ENCODE measurements at places on chromosomes 12 and 14.

DNA sequence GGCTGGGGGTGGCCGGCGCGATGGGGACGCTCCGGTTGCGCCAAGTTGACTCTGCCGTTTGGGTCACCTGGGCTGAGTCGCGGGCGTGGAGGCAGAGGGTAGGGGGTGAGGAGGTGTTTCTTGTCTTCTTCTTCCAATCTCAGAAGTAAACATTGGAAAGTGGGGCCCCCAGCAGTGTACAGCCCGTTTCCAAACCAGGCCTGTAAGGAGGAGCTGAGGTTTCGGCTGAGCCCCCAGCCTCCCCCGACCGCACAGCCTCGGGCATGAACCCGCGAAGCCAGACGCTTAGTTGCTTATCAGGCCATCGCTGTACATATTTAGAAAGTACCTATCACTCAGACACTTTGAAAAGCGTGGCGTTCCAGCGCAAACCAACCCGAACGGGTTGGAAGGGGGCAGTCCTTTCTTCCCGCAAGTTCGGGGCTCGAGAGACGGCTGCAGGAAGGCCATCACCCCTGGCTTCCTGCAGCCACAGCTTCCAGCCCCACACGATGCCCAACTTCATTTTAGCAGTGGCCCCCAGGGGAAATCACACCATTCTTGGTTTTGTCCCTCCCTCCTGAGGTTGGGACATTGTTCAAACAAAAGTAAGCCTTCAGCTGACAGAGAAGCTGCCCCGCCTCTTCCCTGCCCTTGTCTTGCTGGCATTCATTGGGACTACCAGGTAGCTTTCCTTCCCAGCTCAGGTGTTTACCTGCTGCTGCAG lies 164.1 kb downstream of the ZFP36L1 start:
- peak; percentile 15 for DNase-seq

DNA sequence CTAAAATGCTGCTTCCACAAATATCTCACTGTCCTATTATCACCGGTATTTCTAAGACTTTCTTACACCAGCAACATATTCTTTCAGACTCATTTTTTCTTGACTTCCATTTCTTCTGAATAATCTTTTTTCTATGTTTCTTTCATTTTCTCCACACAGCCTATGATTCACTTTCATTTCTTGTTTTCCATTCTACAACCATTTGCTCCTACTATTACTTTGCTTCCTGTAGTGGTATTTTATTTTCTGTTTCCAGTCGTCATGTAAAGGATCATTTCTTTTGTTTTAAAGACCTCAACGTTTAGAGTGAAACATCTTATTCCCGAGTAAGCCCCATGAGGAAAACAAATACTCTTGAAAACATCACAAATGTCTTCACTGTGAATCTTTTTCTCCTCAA lies 182.2 kb upstream of the MDGA2 start:
- no peak for DNase-seq

GRCh38 chr12:44846826-44847225 lies 29.3 kb downstream of the NELL2 start:
- DNase-seq = no peak

GRCh38 chr14:42057111-42057510 lies 450.4 kb downstream of the LRFN5 start:
- DNase-seq = no peak

- DNase-seq = no peak
Observed at GRCh38 chr12:90449611-90450010, 505.4 kb downstream of the CCER1 start.

DNA sequence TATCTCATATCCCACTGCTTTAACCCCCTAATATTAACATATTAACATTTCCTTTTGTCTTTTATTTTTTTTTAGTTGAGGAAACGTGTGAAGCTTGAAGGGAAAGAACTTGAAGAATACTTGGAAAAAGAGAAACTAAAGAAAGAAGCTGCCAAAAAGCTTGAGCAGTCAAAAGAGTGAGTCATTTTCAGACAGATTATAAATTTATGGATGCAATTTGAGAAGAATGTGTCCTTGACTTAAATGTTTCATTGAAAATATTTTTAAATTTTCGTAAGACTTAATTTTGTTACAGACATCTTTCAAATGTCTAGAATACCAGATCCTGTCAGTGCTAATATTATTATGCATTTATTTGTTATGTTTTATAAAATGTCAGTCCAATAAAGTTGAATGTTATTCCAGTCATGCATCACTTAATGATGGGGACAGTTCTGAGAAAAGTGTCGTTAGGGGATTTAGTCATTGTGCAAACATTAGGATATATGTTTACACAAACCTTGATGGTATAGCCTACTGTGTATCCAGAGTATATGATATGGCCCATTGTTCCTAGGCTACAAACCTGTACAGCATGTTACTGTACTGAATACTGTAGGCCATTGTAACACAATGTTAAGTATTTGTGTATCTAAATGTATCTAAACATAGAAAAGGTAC lies 32.6 kb downstream of the CPSF2 start:
- DNase-seq = no peak

- no peak for DNase-seq
Observed at GRCh38 chr14:75549169-75549568, 26.9 kb downstream of the BATF start.

DNA sequence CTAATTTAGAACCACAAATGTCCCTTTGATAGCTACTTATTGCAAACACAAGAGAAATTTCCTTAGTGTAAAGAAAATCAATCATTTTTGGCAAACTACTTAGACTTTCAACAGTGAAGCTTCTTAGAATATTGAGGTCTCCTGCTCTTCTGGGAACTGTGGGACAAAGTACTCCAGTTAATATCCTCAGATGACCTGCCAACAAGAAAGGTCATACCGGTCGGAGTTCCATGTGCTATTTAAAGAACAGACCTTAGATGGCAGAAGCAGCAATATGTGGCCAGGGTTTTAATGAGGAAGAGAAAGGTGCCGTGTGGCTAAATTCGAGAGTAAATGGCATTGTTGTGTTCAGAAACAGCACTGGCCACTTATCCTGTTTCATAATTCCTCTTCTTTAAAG lies 114.7 kb upstream of the AMIGO2 start:
- no peak for DNase-seq

GRCh38 chr12:105977236-105977635 lies 161.5 kb downstream of the NUAK1 start:
- no peak for DNase-seq

DNA sequence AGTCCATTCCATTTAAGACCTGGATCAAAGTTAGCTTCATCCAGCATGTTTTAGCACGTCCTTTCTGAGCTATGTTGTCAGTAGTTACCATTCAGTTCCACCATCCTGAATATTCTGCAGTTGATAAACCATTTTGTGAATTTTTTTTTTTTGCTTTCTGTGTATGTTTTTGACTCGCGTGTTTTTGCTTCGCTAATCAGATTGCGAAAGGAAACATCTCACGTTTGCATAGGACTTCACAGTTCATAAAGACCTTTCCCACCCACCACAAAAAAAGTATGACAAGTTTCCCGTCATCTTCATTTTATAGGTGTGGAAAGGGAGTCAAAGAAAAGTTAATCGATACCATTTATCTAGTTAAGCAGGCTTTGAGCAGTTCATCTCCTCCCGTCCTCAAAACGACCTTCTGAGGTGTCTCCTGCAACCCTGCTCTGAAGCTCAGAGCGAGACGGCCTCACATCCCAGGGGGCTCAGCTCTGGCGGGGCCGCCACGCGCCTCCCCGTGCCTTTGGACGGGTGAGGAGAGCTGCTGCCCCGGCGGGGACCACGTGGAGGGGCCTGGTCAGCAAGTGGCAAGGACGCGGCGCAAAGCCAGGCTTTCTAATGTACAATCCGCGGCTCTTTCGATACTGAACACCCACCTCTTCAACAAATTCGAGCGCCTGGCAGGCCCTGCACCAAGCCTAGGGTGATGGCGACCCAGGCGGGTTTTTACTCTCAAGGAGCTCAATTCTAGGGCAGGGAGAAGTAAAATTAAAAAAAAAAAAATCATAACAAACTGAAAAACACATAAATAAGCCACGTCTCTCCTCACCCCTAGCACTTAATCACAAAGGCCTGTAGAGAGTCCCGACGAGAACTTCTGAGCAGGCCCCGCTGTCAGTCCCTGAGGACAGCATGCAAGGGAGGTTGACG lies 988 bp upstream of the TMEM263 start:
- peak; percentile 1 for DNase-seq

DNA sequence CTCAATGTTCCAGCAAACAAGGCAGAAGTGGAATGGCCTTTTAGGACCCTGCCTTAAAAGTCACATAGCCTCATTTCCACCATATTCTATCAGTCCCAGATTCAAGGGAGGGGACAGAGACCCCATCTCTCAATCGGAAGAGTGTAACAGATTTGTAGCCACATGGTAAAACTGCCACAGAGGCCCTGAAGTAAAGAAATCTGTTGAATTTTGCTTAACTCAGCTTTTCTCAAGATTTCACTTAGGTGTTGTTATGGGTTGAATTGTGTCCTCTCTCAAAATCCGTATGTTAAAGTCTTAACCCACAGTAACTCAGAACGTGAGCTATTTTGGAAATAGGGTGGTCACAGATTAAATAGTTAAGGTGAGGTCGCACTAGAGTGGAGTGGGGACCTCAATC lies 22.7 kb upstream of the CCDC60 start:
- no peak for DNase-seq

- no peak for DNase-seq
Observed at GRCh38 chr12:132278401-132279183, 50.8 kb downstream of the GALNT9 start.

DNA sequence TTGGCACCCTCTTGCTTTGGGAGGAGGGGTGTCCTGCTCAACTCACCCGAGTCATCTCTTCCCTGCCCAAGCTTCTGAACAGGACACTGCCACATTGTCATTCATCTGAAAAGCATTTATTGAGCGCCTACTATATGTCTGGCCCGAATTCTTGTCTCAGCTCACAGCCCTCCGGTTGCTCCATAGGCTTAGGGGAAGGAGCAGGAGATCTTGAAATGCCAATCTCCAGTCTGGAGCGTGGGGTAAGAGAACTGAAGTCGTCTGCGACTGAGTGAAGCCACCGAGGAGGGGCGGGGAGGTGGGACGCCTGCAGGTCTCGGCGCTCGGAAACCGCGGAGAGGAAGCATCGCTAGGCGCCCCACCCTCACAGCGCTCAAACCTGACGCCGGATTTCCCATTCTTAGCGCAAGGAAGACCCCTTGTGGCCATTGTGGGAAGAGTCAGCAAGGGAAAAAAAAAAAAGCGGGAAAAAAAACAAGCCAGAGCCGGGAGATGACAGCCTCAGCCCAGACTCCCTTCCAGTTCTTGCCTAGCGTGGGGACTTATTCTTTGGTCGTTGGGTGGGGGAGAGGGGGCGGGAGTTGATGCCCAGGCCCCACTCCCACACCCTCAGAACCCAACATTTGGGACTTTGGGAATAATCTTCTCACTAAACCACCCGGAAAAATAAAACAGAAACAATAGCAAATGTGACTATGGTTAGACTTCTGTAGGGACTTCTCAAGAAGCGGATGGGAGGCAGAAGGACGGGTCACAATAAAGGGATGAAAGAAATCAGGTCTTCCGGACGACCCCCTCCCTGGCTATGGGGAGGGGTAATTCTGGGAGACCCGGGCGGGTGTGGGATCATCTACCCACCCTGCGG lies 28.2 kb upstream of the SMUG1 start:
- DNase-seq = peak; percentile 71

- DNase-seq = no peak
Observed at GRCh38 chr14:54839701-54840119, 62.9 kb downstream of the GCH1 start.

- DNase-seq = no peak
Observed at GRCh38 chr12:104640956-104641355, 184.2 kb downstream of the CHST11 start.

DNA sequence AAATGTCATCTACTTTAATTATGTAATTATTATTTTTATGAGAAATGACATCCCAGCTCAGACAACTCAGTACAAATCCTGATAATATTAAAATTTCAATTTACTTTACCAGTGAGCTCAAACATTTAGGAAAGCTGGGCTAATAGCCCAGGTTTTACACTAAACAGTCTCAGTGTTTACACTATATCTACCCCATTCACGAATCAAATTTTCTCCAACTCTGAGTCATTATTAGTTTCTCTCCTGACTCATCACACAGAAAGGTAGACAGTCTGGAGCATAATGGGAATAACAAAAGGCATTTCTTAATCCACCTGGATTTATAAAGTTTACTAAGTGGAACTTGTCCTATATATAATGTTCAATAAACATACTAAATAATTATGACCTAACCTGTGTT lies 5.7 kb downstream of the PAWR start:
- no peak for DNase-seq

Data from DMS153 (cell line).